ENCODE measurements at places on chromosomes 2 and 18.

- no peak for DNase-seq
Measured at GRCh38 chr2:160555420-160556071, 61.9 kb upstream of the RBMS1 start.

DNA sequence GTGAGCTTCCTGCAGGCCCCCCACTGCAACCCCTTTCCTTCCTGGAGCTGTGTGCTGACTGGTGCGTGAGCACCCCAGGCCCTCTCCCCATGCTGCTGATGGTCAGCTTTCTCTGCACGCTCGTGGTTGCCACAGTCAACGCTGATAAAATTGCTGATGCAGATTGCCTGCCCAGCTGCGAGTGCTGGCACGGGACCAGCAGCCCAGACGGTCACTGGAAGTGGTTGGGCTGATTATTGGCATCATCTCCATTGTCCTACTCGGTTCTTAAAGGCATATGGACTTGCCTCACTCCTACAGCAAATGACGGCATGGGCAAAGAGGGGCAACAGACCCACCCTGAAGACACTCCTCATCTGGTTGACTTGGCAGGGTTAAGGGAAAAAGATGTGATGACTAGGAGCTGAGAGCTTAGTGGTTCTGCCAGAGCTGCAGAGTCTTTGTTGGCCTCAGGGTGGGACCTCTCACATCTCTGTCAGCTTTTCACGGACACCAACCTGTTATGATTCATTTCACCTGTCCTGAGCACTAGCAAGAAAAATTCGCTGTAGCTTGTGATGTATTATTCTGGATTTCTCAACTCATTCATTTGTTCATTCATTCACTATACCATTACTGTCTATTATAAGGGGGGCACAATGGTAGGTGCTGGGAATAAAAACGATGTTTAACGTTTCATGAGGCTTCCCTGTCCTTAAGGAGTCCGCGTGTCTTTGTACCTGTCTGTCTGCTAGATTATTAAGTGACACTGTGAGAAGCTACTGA is 38.4 kb downstream of the PAX8 start:
- no peak for DNase-seq

GRCh38 chr2:18312818-18313217 is 247.6 kb downstream of the RDH14 start:
- DNase-seq: no peak

DNA sequence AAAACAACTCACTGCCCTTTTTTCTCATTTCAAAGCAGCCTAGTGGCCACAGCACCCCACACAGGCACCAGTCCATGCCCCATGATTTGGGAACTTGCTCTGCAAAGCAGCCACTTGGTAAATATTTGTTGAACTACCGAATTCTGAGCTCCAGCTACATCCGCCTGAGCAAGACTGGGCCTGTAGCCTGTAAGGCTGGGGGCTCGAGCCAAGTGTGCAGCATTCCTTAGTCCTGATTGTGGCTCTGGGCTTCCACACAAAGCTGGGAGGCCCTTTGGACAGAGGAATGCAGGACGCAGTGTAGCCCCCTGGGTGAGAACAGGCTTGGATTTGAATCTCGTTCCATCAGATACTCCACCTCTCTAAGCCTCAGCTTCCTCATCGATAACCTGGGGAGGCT is 88.4 kb downstream of the ACTR2 start:
- no peak for DNase-seq

DNA sequence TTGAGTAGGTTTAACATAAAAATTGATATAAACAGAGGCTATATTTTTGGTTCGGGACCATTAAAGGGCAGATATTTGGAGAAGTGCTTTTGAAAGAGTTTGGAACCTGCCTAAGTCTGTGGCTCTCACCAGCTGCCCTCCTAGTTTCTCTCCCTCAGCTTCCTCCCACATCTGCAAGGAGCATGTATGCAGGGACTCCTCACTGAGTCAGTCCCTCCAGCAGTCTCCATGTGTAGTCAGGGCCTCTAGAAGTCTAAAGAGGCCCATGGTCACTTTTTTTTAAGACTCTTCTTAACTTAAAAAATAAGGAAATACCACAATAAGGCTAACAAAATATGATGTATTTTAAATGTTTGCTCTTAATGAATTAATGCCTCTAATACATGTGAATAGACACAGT is 220.0 kb upstream of the TANK start:
- DNase-seq: no peak

DNA sequence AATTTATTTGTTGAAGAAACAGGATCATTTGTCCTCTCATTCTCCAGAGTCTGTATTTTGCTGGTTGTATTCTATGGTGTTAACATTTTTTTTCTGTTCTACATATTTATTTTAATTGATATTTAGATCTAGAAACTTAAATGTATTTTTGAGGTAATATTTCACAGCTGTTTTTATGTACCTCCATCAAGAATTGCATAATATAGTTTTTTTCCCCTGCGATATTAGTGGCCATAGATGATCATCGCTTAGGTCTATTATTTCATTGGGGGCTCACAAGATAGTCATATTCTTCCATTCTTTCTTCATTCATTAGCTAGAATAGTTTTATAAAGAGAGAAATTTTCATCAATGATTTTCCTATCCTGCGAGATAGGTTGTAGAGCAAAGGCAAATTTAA is 89.3 kb downstream of the PARD3B start:
- DNase-seq: no peak

GRCh38 chr2:88233216-88233615 is 63.1 kb downstream of the THNSL2 start:
- no peak for DNase-seq

DNA sequence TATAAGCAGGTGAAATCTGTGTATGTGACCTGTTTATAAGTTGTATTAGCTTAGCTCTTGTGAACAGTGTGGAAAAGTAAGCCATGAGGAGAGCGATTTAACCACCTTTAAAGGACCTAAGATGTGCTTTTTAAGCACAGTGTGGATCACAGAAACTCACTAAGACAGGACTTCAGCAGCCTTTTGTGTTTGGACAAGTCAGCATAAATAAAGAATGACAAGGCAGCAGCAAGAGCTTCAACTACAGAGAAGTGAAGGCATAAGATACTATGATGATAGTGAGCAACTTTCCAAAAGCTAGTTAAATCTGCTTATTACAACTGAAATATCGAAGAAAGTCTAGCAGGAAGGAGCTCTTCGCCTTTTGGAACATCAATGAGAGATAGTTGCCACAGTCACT is 8.9 kb downstream of the HNRNPA3 start:
- DNase-seq: no peak
